ENCODE measurements at places on chromosomes 2 and 18.
A peak's percentile ranks its signal among the peaks of the same experiment; 100 is the strongest.

GRCh38 chr2:212489719-212490346 lies 48.8 kb downstream of the ERBB4 start:
- DNase-seq = no peak

DNA sequence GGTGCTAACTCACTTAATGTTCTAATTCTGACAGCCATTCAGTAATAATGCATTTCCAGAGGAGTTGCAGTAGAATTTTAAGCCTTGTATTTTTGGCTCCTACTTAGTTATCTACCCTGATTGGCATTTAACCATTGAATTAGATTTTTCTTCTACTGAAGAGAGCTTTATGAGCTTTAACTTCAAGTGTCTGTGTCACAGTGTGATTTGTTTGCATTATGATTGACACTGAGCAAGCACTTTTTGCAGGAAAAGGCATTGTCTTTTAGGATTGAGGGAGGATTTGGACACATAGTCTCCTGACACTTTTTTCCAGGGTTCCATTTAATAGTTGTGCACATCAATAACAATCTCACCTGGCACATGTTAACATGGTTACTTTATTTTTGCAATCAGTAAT lies 26.7 kb downstream of the LYPD6 start:
- no peak for DNase-seq

GRCh38 chr18:76995896-76996295 lies 136.7 kb downstream of the MBP start:
- no peak for DNase-seq

GRCh38 chr2:197280015-197280702 lies 30.4 kb downstream of the ANKRD44 start:
- DNase-seq = no peak

DNA sequence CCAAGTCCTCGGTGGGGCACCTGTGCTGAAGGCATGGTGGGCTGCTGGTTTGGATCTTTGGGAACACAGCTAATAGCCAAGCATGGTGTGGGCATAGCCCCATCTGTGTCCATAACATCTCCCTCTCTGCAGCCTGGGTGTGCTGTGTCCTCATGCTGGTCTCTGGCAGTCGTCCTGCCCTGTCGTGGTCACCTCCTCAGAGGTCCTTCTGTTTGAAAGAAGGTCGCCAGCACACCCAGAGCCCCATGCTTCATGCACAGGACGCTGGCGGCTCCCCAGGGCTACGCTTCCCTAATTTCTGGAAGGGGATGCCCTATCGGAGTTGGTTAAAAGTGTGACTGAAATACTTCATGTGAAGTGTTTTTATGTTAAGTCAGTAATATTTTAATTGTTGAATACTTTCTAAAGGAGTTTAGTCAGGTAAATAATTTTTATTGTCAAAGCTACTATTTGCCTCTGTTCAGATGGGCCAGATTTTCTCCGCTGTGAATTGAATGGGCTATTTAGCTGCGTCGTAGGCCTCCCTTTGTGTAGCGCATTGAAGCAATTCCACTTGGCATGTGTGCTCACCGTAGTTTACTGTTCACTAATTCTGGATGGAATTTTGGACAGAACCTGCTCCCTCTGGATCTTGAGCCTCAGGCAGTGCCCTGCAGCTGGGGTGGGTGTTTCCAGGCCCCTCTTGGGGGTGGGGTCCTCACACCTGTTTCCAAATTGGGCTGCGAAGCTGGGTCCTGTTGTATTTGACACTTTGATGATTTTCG lies 81.9 kb downstream of the WDSUB1 start:
- DNase-seq = no peak

GRCh38 chr2:54704688-54705605 lies 18.5 kb upstream of the EML6 start:
- no peak for DNase-seq

DNA sequence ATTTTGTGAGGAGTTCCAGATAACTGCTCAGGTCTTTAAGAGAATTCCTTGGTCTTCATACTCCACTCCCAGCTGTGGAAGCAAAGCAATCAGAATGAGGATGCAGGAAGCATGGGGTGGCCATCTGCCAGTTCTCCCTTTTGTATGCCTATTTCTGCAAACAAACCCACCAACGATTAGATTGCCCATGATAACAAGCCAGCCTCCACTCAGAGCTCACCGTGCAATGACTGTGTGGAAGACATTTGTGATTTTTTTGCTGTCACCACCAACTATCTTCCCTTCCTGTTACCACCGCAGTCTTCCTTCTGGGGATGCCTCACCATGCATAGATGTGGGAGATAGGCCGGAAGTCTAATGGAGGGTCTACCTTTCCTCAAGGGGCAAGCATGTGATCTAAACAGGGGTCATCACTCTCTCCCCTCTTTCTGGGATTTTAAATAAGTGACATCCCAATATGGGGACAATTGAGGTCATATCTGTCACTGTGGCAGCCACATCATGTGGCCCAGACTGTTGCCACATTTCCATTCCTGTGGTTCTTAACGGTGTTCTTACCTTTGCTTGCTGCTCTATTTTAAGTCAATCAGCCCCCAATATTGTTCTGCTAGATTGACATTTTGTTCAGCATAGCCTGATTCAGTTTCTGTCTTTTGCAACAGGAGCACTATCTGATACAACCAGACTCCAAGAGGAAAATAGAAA lies 4.4 kb downstream of the AFF3 start:
- no peak for DNase-seq

- DNase-seq = no peak
Observed at GRCh38 chr2:215652388-215652787, 216.5 kb upstream of the FN1 start.

DNA sequence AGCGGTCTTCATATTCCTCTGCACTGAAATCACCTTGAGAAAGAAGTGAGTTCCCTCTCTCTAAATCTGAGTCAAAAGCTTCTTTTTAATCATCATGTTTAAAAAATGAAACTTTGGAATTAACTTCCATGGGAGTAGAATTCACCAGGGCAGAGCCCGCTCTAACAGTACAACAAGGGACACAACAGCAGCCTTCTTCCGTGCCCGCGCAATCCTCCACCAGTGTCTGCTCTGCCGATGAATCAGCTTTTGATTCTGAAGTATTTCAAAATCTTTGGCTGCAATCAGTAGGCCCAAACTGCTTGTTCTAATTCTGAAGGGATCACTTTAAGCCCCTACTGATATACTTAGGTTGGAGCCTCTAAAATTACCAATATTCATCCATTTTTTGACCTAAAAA lies 76.9 kb downstream of the USP40 start:
- DNase-seq = no peak

DNA sequence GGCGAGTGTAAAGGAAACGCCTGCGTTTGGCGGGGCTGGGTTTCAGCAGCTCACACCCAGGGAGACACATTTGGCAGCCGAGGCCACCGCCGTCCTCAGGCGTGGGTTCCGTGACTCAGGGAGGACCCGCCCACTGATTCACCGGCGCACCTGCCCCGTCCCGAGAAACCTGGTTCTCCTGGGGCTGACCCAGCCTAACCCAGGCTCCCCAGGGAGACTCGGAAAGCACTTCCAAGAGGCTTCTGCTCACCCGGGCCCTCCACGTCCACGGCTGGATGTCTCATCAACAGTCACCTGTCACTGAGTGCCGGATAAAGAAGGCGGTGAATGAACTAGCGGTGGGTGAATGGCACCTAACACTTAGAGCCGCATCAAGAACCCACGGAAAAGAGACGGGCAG lies 126.4 kb upstream of the CTDP1 start:
- DNase-seq = no peak

GRCh38 chr18:46324087-46324955 lies 220.1 kb downstream of the HAUS1 start:
- DNase-seq = no peak

GRCh38 chr2:41836948-41837347 lies 210.9 kb upstream of the PKDCC start:
- DNase-seq = no peak

DNA sequence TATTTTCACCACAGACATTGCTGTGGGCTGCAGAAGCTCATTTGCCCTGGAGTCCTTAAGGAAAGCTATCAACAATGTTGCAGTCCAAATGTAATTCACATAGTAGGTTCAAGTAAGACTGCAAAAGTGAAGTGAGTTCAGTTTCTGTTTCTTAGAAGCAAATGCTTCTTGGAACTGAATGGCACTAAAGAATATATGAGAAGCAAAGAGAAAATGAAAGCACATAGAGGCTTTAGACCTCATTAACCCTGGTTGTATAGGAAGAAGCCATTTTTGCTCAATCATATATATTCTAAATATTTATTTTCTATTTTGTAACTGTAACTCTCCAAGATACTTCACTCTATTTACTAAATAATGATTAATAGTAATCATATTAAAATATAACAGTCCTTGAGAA lies 292.0 kb downstream of the ZNF804A start:
- no peak for DNase-seq

GRCh38 chr18:48566589-48566988 lies 27.8 kb downstream of the CTIF start:
- no peak for DNase-seq

DNA sequence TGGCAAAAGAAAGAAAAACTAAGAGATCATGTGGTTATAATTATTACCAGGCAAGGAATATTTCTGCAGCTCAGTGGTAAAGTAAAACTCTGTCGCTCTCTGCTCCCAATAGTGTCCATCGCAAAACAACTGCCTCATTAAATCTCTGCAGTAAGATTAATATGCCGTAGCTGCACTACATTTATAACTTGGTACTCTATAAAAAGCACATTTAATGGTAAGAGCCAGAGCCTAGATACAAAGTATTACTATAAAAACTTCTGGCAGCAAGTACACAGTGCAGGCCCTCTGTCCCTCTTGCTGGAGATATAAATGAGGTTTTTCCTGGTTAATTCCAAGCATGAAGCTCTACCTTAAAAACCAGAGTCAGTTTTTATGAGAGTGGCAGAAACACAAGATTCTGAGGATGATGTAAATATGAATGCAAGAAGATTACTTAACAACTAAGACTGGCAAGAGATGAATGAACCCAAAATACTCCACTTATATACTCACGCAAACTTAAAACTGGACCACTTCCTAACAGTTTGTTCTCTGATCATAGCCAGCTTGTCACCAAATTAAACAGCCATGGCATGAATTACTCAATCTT lies 25.5 kb downstream of the ZNF521 start:
- no peak for DNase-seq

DNA sequence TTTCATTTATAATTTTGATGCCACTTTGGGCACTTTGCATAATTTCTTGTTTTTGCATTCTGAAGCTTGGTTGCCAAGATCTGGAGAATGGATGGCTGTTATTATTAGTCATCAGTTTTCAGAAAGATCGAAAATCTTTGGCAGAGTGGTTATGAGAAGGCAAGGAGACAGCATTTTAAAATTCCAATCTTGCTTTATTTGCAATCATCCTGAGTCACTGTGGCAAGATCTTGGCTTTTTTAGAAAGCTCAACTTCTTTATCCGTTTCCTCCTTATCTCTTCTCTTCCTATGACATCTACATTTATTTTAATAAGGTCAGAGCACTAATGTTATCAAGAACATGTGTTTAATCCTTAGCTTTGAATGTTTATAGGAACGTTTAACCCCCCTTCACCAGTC lies 31.1 kb upstream of the EIF2AK3 start:
- no peak for DNase-seq

DNA sequence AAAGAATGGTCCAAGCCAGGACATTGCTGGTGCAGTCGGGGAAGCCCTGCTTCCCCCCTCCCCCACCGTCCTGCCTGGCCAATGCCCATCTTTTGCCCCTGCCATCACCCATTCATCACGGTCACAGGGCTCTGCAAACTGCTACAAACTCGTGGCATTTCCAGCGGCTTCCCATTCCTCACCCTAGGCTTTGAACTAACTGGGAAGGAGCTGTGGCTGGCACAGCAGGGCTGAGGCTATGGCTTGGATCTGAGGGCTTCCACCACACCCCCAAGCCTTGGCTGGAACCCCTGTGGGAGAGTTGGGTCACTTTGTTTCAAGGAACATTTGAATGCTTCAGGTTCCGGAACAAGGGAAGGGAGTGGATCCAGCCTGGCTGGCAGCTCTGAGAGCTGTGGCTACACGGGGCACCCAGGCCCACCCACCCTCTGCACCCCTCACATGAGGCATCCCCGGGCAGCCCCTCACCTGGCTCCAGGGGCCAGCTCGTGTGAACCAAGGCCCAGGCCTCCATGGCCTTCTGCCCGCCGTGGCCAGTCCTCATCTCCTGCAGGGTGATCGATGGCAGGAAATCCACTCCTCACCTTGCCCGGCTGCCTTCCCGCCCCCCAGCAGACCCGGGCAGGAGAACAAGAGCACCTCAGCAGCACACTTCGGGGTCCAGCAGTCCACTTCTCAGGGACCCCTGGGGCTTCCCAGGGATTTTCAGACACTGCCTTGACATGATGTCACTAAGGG lies 58.8 kb upstream of the OTOS start:
- no peak for DNase-seq

DNA sequence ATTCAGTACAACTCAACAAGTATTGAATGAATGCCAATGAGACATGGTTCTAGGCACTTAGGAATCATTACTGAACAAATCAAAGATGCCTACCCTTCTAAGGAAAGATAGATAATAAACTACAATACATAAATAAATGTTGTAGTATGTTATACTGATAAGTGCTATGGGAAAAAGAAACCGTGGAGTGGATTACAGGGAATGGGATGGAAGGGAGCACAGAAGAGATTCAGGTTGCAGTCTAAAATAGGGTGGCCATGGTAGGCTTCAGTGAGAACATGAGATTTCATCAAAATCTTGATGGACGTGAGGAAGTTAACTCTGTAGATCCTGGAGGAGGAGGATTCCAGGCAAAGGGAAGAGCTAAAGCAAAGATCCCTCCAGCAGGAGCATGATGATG lies 17.9 kb upstream of the CREB1 start:
- DNase-seq = no peak

- DNase-seq = peak; percentile 39
Observed at GRCh38 chr18:63320975-63321265, 1.4 kb upstream of the BCL2 start.

- no peak for DNase-seq
Observed at GRCh38 chr2:121588357-121588756, 57.7 kb downstream of the RNU4ATAC start.

- no peak for DNase-seq
Observed at GRCh38 chr2:32455816-32456215, 99.0 kb downstream of the BIRC6 start.

DNA sequence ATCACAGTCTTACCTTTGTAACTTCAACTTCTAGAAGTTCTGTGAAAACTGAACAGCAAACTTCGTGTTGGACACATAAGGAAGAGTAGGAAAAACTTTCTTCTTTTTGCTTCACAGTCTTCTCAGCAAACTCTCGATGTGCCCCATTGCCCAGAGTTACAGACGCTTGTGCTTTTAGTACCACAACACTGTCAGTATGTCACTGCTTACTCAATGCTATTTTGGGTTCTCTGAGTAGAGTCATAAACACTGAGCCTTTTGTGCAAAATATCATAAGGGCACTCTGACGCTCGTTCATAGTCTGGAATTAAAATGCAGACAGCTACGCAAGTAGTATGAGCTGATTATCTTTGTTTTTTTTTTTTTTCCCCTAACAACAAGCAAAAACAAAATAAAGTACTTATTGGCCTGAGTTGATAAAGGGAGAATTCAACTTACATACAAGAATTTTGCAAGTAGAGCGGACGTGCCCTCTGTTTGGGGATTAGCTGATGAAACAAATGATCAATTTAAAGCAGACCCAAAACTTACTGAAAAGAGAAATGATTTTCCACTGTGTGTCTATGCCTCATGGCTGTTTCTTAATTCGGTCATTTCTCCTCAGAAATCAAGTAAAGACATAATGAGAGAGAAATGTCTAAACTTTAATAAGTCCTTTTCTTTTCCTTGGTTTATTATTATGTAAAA lies at the start of gene CDH19:
TSS of gene CDH19 (minus strand) at position 150 of the 687 bp plus-strand sequence. CDS start 31,886 bp downstream, outside the sequence.
- DNase-seq = no peak

GRCh38 chr2:215662715-215663114 lies 226.8 kb upstream of the FN1 start:
- no peak for DNase-seq

Data from NCI-H1930 (cell line).